ENCODE measurements at places on chromosomes 13 and 19.

- DNase-seq, result peak; percentile 45
Observed at GRCh38 chr19:43798546-43799409, 3.5 kb downstream of the LYPD5 start.

GRCh38 chr19:45821103-45821521, 6.0 kb upstream of the RSPH6A start:
- no peak for DNase-seq

DNA sequence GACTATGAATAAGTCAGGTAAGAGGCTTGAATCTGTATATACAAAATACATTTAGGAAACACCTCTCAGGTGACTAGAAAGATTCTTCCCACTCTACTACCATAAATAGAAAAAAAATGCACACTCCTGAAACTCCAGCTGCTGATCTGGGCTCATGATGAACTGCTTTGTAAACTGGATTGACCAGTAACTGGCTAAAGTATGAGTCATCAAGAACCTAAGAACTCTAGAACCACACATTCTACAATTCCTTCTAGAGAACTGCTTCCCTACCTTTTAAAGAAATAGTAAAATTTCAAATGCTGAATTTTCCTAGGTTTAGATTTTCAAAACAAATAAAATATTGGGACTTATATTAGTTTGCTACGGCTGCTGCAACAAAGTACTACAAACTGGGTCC, 55.2 kb downstream of the ELF1 start:
- DNase-seq, result peak; percentile 42

DNA sequence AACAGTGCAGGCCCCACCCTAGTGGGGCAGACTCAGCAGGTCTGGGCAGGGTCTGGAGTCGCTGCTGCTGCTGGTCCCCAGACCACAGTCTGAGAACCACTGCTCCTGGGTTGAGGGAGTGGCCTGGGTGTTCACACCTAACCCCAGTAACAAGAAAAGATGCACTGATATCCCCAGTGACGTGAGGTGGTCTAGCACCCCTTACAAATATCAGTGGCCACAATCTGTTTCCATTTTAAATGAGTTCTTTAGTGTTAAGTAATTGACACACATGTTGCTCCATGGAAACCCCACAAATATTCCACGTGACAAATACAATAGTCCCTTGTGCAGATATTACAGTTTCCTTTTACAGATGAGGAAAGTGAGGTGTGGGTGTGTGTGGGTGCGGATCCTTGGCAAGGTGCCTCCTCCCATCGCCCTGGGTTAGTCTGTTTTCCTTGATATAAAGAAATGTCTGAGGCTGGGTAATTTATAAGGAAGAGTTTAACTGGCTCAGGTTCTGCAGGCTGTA, 96.3 kb upstream of the GPR183 start:
- DNase-seq, result peak; percentile 50

DNA sequence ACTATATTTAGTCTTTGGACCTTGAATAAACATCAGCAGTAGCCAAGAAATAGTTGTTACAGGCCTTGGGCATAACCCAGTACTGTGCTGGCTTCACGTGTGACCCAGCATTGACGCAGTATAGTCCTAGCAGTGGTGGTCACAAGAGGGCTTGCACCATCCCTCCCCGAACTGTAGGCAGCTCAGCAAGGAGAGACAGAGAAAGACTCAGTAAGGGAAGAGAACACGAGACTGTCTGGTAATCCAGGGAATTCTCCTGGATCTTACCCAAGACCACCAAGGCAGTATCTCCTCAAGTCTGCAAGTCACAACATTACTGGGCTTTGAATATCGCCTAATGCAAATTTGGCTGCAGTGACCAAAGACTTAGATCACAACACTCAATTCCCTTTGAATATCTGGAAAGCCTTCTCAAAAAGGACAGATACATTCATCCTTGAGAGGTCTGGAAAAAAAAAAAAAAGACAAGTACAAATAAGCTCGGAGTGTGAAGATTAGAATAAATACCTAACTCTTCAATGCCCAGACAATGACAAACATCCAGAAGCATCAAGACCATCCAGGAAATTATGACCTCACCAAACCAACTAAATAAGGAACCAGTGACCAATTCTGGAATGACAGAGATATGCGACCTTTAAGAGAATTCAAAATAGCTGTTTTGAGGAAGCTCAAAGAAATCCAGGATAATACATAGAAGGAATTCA, 39.7 kb downstream of the CAB39L start:
- peak; percentile 16 for DNase-seq

- peak; percentile 72 for DNase-seq
Observed at GRCh38 chr19:41808663-41809566, 12.5 kb downstream of the CEACAM3 start.

- no peak for DNase-seq
Observed at GRCh38 chr19:13055213-13056051, 47.2 kb downstream of the LYL1 start.

DNA sequence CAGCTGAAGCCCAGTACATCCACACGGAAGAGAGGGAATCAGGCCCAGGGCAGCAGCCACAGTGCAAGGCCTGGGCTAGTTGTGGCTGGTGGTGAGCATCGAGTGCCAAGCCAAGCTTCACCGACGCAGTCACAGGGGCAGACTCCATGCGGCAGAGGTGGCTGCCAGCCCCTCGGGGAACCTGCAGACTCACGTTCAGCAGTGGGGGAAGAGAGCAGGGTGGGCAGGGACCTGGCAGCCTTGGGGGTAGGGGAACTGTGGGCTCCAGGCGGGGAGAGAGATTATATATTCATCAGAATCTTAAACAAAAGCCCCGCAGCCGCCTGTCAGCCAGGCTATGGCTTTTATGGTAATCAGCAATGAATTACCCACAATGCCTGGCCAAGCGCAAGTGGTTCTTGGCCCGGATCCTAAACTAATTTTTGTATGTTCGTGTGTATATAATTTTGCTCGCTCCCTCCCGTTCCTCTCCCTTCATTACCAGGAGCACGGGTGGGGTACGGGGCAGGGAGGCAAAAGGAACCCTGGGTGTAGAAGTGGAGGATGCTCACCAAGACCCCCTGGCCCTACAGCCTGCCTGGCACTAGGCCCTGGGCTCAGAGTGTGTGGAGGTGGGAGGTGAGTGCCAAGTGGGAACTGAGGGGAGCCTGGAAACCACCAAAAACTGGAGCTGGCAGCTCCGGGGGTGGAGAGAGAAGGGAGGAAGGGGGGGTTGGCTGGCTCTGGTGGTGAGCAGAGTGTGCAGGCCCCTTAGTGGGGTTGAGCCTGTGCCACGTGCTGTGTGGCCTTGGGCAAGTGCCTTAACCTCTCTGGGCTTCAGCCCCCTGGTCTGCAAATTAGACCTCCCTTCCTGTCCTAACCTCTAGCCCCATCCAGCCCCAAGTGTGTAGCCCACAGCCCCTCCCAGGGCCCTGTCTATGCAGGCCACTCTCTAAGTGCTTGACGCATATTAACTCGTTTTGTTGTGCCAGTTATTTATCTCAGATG, 31.9 kb downstream of the PTPRS start:
- DNase-seq, result no peak

DNA sequence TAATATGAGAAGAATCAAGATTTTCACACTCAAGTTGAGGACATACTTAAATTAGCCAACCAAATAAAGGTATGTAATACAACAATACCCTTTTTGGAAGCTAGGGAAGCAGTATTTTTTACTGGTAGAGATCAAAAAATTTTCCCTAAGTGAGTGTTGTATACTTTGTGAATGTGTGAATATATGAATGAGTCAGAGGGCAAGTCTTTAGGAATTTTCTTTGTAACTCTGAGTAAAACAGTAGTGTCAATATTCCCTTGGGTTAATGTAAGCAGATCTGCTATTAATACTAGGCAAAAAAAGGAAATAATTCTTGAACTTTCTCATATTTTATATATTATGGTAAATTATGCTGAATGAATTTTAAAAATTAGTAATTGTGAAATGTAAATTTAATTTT, 1161.8 kb upstream of the MIR17HG start:
- no peak for DNase-seq

GRCh38 chr13:44573071-44573470, 3.1 kb downstream of the TSC22D1 start:
- DNase-seq, result no peak

DNA sequence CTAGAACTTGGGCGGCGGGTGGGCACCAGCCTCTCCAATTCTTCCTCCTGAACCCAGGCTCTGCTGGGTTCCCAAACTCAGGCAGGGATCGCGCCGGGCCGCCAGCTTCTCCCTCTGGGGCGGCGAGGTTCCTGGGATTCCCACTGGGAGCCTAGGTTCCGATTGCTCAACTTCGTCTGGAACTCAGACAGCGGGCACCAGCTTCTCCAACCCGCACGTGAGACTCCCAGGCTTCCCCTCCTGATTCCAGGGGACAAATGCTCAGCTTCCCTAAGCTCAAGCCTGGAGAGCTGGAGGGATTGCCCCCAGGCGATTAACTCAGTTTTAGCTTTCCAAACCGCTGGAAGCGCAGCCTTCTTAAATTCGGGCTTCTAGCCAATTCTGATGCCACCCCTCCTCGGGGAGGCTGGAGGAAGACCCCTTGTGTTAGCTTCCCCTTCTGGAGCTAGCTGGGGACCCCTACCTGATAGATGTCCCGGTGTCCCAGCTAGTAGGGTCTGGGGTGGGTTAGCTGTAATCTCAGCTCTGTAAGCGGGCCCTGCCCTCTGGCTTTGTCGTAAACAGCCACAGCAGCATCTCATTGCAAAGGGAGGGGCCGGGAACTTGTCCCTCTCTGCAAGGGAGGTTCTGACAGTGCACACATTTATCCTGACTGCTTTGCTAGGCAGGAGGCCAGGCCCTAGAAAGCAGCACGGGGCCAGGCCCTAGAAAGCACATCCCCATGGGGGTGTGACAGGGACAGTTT, 671 bp downstream of the MCOLN1 start:
- DNase-seq, result peak; percentile 56

GRCh38 chr13:66461021-66461420, 769.1 kb downstream of the PCDH9 start:
- DNase-seq, result no peak

GRCh38 chr13:48110132-48110868, 15.4 kb upstream of the MED4 start:
- no peak for DNase-seq

DNA sequence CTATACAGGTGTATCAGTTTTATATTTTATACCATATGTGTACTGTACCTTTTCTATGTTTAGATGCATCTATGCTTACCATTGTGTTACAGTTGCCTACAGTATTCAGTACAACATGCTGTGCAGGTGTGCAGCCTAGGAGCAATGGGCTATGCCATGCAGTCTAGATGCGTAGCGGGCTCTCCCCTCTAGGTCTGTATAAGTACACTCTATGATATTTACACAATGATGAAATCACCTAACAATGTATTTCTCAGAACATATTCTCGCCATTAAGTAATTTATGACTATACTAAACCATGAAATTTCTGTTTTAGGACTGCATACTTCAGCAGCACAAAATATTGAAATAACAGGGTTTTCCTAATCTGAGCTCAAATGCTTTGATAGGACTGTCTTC, 179.6 kb downstream of the RFC3 start:
- DNase-seq, result no peak

- no peak for DNase-seq
Observed at GRCh38 chr19:5192568-5192967, 148.0 kb downstream of the PTPRS start.

GRCh38 chr13:67094952-67095351, 135.2 kb downstream of the PCDH9 start:
- no peak for DNase-seq

All from suppressor macrophage (primary cell).